ENCODE measurements at places on chromosomes 1 and 21. TPM values are rescaled to one million over a fixed set of nuclear protein-coding genes. Genes with fewer than 3 reads are reported as not detected.

The ECE1 gene
- total RNA-seq, result 97.0 TPM

The TCHHL1 gene
- total RNA-seq, result not detected

The IL10 gene
- total RNA-seq, result 5.8 TPM

The AP4B1 gene
- 42.0 TPM for total RNA-seq

The DISC1 gene
- 1.5 TPM for total RNA-seq

The RCSD1 gene
- 84.9 TPM for total RNA-seq

The SPRR2E gene
- total RNA-seq, result not detected

The ADORA1 gene
- not detected for total RNA-seq

The CFHR3 gene
- total RNA-seq, result not detected

The ERICH3 gene
- total RNA-seq, result not detected

The ADCY10 gene
- 0.09 TPM for total RNA-seq

The IFFO2 gene
- 49.4 TPM for total RNA-seq

The AVPR1B gene
- not detected for total RNA-seq

The CYP4A22 gene
- not detected for total RNA-seq

The BOLA1 gene
- total RNA-seq, result 23.6 TPM

The NDUFS2 gene
- 79.0 TPM for total RNA-seq

The TEX38 gene
- not detected for total RNA-seq

The LAPTM5 gene
- 184 TPM for total RNA-seq

The FCRL4 gene
- not detected for total RNA-seq

The NFASC gene
- 0.14 TPM for total RNA-seq

The KRTAP10-4 gene
- not detected for total RNA-seq

The OR14K1 gene
- total RNA-seq, result not detected

The IVL gene
- total RNA-seq, result not detected

The WNT9A gene
- 0.05 TPM for total RNA-seq

The TNFRSF4 gene
- 441 TPM for total RNA-seq

The S100A1 gene
- total RNA-seq, result not detected

The SETDB1 gene
- total RNA-seq, result 60.9 TPM

The FYB2 gene
- total RNA-seq, result not detected

The CCDC24 gene
- total RNA-seq, result 2.1 TPM

The B3GALT5 gene
- total RNA-seq, result not detected

The IKBKE gene
- 33.8 TPM for total RNA-seq

The DIO1 gene
- not detected for total RNA-seq

The CSRP1 gene
- total RNA-seq, result 62.9 TPM

The IFNLR1 gene
- 6.5 TPM for total RNA-seq

The TTC39A gene
- 0.41 TPM for total RNA-seq

The EIF4G3 gene
- 64.2 TPM for total RNA-seq

The SLC16A4 gene
- 0.73 TPM for total RNA-seq

The LDLRAD1 gene
- not detected for total RNA-seq

The CCDC190 gene
- not detected for total RNA-seq

The C1orf53 gene
- total RNA-seq, result 2.4 TPM

The USH2A gene
- total RNA-seq, result not detected

The RAB3B gene
- 0.07 TPM for total RNA-seq

The RIPPLY3 gene
- not detected for total RNA-seq

The OTUD3 gene
- total RNA-seq, result 10.0 TPM

The ADGRL4 gene
- total RNA-seq, result not detected

The FMO3 gene
- not detected for total RNA-seq

The ZC3H12A gene
- 23.6 TPM for total RNA-seq
